ENCODE measurements at places on chromosomes 7 and 10.

DNA sequence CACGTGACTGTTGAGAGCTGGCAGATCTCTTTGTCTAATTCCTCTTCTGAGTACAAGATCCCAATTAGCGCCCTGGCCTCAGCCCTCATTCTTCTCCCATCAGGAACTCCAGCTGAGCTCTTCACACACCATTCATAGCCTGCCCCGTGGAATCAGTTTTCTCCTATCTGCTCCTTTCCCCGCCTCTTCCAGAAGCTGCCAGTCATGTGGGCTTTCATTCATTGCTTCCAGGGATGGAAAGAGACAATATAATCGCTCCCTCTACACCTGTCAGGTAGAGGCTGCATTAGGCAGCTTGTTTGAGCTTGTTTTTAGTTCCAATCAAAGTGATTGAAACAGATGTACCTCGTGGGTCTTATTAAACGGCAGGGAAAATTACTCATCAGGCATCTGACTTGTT, 515.8 kb downstream of the TYW1 start:
- no peak for DNase-seq

DNA sequence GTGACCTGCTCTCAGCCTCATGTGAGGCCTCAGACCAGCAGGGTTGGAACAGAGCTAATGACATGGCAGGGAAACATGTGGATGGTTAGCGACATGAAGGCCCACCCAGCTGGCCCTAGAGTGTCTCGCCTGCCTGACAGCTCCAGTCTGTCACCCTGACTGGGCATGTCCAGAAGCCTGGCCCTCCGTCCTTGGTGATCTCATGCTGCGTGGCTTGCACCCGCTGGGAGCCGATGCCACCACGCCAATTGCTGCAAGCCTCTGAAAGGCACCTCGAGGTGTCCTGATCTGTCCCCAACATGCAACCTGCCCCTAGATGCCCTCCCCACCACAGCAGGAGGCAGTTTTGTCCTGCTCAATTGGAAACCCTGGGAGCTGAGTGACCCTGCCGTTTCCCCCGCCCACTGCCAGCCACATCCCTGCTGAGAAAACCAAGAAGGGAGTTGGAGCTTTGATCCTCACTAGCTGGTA, 27.8 kb upstream of the RET start:
- no peak for DNase-seq

DNA sequence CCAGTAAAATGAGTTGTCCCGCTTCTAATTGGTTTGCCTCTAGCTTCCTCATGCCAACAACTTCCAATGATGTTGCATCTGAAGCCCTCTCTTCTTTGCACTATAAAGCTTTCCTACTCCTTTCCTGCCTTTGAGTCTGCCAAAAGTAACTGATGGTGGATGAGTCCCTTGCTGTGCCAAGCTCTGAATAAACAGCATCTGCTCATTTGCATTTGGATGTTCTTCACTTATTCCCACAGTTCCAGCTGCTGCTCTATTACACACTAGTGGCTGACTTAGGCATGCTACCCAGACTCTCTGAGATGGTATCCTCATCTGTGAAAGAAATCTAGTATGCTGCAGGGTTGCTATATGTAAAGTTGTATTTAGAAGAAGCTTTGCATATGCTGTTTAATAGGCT, 24.9 kb downstream of the SFR1 start:
- DNase-seq = no peak

GRCh38 chr7:135719688-135720087, 8.3 kb downstream of the SLC13A4 start:
- no peak for DNase-seq
